ENCODE measurements at places on chromosomes 2 and 18.

GRCh38 chr2:129827311-129828090 is 152.0 kb upstream of the RAB6C start:
- DNase-seq: no peak

DNA sequence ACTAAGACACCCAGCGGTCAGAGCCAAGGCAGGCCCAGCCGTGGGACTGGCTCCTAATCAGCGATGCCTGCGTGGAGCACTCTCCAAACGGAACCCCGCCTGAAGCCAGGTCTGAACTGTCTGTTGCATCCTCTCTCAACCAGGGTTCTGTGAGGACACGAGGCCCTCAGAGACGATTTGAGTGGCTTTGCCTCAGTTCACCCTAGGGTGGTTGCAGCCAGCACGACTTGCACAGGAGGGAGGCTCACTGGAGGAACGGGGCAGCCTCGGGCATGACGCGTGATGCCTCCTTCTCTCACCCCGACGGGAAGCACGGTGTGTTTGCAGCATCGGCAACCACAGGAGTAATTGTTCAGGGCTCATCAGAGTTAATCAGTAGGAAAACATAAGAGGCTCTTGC is 336.4 kb downstream of the EIPR1 start:
- no peak for DNase-seq

DNA sequence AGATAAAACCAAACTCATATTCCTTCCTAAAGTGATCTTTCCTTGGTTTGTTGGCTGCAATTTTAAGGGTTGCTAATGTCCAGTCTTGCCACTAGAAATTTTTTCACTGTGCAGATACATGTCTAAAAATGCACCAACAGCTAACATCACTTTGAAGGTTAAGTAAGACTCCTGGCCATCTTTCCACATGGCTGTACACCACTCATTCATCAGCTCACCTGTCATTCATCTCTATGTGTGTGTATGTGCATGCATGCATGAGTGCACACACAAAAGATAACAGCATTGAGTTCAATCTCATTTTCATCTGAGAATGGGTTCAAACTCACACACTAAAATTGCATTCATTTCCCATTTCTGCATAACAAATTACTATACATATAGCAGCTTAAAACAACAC is 203.8 kb downstream of the PDE11A start:
- DNase-seq: no peak

- no peak for DNase-seq
Measured at GRCh38 chr2:103232865-103233264, 471.0 kb downstream of the TMEM182 start.

DNA sequence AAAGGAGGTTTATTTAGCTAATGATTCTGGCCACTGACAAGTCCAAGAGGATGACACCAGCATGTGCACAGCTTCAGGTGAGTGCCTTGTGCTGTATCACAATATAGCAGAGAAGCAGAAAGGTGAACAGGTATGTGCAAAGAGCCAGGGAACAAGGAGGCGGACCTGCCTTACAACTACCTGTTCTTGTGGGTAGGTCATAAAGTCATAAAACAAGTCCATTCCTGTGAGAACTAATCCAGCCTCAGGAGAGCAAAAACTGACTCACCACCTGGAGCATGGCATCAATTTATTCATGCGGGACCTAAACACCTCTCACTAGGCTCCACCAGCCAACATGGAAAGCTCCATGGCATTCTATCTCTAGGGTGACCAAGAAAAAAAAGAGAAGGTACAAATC is 234.2 kb downstream of the ASXL3 start:
- DNase-seq: no peak

Data from activated T-helper 1 cell treated with Interleukin-2 at 50 U/mL for 16 hours (primary cell).